ENCODE measurements at places on chromosomes 11 and 22.

DNA sequence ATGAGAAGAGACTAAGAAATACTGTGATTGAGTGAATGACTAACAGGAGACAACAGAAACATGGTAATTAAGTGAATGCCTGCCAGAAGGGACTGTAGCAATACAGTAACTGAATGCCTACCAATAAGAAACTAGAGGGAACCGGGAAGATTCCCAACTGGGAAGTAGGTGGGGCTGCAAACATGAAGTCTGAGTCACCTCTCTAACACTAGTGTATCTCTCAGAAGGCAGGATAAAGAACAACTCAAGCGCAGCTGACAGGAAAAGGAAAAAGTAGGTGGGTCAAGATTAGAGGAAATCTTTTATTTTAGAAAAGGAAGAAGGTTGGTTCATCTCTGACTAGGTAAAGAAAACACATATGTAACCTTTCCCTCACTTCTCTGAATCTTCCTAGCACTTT lies 14.0 kb downstream of the C11orf42 start:
- DNase-seq: no peak

DNA sequence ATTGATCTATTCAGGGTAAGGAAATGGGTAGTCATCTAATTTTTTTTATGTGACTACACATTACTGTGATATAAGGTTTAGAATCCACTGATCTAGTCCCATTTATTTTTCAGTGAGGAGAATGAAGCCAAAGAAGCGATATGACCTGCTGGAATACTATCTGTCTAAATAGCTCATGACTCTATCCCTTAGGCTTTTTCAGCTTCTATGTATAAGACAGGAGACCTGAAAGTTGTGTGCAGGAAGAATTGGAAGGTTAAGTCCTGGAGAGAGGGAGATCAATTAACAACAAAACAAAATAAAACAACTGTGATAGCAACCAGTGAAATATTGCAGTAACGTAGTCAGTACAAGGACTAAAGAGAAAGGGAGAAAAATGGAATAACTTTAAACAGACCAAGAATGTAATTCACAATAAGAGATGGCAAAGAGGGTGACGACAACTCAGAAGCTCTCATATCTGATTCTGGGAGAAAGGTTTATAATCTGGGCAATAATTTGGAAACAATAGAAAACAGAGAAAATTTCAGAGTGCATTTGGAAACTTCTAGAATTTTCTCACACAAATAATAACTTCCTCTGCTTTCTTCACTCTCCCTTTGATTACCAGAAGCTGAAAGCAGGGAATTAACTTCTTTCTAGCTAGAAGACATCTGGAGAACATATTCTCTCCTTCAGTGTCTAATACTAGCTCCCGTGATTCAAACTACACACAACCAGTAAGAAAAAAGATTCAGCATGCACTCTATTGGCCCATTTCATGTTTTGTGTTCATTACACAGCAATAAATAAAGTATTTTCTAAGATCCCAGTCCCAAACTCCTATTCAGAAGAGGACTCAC lies 19.2 kb upstream of the CASP12 start:
- DNase-seq: no peak

- DNase-seq: no peak
Measured at GRCh38 chr11:86438685-86439084, 64.0 kb downstream of the CCDC81 start.

GRCh38 chr22:46674367-46674781 lies 54.2 kb downstream of the GRAMD4 start:
- peak; percentile 94 for DNase-seq

- no peak for DNase-seq
Measured at GRCh38 chr11:73322382-73323306, 14.6 kb downstream of the ARHGEF17 start.

- no peak for DNase-seq
Measured at GRCh38 chr11:24932110-24933000, 435.5 kb downstream of the LUZP2 start.

GRCh38 chr22:38353142-38353629 lies 36.0 kb upstream of the CSNK1E start:
- peak; percentile 66 for DNase-seq

DNA sequence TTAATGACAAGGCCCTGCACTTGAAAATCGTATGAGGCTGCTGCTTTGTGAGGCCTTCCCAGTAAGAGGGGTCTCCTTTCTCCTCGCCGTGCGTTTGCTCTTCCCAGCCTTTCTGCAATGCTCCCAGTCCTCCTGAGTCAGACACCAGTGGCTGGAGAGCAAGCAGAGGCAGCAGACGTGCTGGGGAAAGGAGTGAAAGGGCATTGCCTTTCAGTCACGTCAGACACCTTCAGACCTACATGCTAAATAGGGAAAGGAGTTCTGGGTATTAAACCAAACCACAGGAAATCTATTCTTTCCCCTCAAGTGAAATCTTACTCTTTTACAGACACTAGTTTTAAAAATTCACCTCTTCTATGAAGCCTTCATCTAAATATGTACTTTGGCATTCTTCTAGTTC lies 274.8 kb downstream of the NTM start:
- DNase-seq: no peak

- DNase-seq: no peak
Measured at GRCh38 chr11:14565845-14566244, 45.7 kb upstream of the PSMA1 start.

GRCh38 chr11:71940561-71941219 lies 11.8 kb downstream of the RNF121 start:
- DNase-seq: no peak

DNA sequence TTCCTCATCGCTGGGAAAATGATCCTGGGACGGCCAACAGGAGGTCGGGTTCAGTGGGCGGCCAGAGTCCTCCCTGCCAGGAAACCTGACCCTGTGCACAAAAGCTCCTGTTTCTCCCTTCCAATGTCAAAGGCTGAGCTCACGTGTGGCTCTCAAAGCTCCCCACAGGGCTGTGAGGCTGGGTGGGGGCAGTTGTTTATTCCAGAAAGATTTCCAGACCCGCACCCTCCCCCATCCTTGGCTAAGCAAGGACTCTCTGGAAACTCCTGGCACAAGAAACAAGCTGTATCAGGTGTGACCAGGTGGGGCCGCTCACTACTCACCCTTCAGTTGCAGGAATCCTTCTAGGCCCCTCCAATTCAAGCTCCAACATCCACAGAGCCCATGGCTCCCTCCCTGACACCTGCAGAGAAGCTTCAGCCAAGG lies 131.9 kb downstream of the SHANK2 start:
- no peak for DNase-seq

DNA sequence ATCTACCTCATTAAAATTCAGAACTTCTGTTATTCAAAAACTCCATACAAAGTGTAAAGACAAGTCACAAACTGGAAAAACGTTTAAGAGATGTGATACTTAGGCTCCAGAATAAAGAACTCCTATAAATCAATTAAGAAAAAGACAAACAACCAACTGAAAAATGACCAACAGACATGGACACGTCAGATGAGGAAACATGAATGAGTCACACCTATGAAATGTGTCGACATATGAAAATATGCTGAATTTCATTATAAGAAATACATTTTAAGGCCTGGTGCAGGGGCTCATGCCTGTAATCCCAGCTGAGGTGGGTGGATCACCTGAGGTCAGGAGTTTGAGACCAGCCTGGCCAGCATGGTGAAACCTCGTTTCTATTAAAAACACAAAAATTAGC lies 78.7 kb downstream of the ENTHD1 start:
- DNase-seq: no peak

DNA sequence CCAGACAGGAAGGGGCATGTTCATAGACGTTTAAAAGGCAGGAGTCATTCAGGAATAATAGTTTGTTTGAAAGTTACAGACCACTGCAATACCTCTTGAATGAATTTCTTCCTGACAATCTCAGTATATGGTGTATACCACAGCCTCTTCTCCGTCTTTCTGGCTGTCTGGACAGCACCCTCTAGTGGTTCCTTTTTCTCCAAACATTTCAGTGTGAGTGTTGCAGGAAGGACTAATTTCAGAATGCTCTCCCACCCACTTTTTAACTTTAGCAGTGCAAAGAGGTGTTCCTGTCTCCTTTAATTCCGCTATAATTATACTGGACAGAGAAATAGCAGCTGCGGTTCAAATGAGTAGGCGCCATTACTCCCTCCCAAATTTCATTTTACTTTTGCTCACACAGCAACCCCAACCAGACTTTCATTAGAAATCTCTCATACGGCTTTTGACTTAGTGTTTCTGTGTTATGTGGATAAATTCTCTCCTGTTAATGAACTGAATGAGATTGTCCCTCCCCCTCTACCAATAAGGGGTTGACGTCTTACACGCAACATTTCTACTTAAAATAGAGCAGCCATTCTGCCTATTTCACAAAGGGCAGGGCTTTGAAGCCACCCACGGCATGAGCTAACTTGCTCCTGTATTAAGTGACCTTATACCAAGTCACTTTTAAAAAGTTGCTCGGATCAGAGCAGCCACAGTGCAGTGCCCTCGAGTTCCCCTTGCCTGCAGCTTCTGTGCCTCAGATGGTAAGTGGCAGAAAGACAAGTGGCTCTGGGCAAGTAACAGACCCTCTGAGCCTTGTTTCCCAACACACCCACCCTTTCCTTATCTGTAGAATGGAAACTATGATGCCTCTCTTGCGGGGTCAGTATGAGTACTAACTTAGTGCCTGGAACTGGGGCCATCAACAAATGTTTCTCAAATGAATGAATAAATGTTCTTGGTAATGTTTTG lies 368.6 kb downstream of the OPCML start:
- no peak for DNase-seq

- DNase-seq: no peak
Measured at GRCh38 chr22:50485221-50486131, 1.2 kb upstream of the MIOX start.

- no peak for DNase-seq
Measured at GRCh38 chr11:109153836-109154235, 268.2 kb upstream of the C11orf87 start.

DNA sequence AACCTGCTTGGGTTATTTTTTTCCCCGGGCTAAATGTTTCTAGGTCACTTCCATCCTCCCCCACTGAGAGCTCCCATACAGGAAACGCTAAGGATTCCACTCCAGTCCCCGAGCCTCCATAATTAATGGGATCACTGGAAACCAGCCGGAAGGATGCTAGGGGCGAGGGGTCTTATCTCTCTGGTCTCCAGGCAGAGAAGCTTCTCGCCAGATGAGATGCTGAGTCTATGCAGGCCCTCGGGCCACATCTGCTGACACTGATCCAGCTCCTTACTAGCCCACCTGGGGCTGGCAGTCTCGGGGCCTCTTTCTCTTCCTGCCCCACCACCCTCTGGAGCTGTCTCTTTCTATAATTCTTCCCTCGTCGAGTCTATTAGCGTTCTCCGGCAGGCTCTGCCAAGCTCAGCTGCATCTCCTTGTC lies 125.9 kb upstream of the SYT13 start:
- no peak for DNase-seq

- no peak for DNase-seq
Measured at GRCh38 chr22:48906216-48906835, 921.3 kb downstream of the BRD1 start.

DNA sequence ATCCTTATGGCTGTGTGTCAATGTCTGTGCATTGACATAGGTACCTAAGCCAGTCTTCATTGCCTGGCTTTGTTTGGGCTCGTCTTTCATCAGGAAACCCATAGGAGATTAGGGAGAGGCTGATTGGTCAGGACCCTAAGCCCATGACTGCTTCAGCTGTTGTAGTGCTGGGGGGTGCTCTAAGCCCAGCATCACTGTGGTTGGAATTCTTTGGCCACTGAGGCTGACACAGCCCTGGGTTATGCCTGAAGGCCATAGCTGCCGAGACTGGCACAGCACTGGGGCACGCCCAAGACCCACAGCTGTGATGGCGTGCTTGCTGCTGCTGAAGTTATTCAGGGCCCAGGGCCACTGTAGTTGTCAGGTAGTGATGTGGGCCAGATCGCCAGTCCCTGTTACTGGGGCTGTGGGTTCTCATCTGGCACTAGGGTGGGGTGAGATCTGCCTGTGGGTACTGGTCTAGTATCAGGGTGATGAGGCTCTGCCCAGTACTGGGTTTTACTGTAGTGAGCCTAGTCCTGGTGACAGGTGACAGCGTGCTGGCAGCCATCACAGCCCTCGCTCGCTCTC lies 4.9 kb downstream of the USP18 start:
- DNase-seq: no peak

DNA sequence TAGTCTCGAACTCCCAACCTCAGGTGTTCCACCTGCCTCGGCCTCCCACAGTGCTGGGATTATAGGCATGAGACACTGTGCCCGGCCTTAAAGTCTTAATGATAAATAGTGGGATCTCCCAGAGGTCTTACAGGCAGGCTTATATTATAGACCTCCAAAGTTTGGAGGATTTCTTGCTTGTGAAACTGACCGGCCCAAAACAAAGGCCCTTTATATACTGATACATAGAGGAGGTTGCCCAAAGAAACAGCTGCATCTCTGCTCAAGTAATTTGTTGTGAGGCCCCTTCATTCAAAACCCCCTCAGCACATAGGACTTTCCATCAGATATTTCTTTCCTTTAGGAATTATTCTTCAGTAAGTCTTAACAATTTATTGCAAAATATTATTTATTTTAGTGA lies 27.4 kb upstream of the RDX start:
- no peak for DNase-seq

GRCh38 chr22:47854251-47854650 lies 1091.8 kb downstream of the TBC1D22A start:
- DNase-seq: no peak

GRCh38 chr22:44879301-44879680 lies 126.9 kb downstream of the ARHGAP8 start:
- DNase-seq: no peak

DNA sequence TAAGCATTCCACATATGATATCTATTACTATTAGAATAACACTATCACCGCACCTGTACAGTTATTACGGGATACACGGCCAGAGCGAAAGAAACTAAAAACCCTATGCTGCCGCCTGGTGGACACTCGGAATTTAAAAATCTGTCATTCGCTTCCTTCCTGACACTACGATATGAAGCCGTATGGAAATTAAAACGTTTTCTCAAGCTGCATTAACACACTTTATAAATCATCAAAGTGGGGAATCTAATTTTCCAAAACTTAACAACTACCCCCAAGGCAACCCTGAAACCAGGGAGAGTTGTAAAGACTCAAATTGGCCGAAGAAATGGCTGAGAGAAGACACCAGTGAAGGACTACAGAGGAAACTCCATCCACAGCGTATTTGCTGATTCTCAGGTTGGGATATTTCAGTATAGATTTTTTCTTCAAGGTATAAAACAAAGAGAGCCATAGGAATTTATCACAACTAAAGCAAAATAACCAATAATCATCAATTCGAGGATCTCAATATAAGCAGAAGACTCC lies 1.4 kb downstream of the CCDC73 start:
- DNase-seq: peak; percentile 68

GRCh38 chr11:17014833-17015626 lies 816 bp upstream of the PLEKHA7 start:
- DNase-seq: no peak

DNA sequence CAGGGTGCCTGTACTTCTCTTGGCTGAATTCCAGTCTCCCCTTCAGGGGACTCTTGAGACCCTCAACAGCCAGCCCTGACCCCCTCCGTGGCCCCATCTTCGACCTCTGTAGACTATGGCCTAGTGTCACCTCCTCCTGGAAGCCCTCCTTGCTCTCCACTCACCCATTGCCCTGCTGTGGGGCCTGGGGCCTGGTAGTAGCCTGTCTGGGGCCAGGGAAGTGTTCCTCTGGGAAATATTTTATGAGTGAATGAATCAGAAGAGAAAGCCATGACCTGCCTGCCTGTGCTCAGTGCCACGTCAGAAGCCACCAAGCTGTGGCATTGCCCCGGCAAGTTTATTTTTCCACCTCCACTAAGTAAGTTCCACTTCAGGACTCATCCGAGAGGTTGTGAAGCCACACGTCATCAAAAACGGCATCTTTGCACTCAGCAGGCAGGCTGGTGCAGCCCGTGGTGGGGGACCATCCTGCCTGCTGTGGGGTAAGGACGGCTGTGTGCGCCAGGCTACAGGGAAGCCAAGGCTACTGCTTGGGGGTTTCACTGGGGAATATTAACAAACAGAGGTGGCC lies 59.6 kb upstream of the PPARA start:
- no peak for DNase-seq
